ENCODE measurements at places on chromosomes 4 and X.

GRCh38 chr4:385934-386707, 48.5 kb downstream of the ZNF141 start:
- no peak for DNase-seq

GRCh38 chr4:78602334-78602733, 50.8 kb downstream of the ANXA3 start:
- DNase-seq, result no peak

DNA sequence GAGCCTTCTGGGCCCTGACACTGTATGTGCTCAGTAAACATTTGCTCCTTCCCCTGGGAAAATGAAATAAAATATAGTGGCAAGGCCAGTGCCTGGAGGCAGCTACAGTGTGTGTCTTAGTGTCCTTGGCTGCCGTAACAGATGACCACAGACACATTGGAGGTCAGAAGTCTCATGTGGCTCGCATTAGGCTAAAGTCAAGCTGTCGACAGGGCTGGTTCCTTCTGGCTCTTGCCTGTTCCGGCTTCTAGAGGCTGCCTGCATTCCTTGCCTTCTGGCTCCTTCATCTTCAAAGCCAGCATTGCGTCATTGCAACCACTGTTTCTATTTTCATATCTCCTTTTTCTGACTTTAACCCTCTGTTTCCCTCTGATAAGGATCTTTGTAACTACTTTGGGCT, 83.6 kb upstream of the STX18 start:
- no peak for DNase-seq

- no peak for DNase-seq
Observed at GRCh38 chrX:111874241-111874640, 1.7 kb upstream of the TRPC5OS start.

- no peak for DNase-seq
Observed at GRCh38 chrX:123468481-123468880, 264.4 kb downstream of the THOC2 start.

GRCh38 chrX:14026121-14026520, 3.6 kb downstream of the GEMIN8 start:
- DNase-seq, result no peak

GRCh38 chr4:26964512-26964911, 103.9 kb downstream of the STIM2 start:
- no peak for DNase-seq

DNA sequence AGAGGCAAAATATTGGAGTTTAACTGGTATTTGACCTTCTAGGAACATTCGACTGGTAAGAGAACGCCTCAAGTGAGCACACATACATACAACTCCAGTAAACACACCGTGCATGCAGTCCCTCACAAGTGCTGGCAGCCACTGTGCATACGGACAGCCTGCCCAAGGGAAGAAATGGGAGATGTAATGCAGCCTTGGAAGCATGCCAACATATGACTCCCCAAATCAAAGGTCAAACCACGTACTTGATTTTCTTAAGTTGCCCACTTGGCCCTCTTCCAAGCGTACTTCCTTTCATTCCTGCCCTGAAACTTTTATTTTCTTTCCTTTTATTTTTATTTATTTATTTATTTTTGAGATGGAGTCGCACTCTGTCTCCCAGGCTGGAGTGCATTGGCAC, 206.6 kb downstream of the SPRY1 start:
- DNase-seq, result no peak

DNA sequence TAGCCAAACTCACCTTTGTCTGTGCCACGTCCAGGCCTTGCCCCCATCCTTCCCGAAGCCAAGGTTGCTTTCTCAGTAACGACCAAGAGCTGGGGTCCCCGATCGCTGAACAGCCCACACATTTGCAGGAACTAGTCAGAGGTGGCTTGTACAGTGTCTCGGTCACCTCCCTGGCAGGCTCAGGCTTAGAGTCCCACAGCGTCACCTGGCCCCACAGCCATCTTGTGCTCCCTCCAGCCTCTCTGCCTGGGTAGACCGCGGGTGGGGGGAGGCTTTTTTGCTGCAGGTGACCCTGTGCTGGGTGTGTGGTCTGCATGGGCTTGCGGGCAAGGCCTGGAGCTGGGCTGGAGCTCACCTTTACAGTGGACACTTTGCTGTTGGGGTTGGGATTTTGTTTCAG, 60.2 kb downstream of the PSAPL1 start:
- DNase-seq, result no peak

DNA sequence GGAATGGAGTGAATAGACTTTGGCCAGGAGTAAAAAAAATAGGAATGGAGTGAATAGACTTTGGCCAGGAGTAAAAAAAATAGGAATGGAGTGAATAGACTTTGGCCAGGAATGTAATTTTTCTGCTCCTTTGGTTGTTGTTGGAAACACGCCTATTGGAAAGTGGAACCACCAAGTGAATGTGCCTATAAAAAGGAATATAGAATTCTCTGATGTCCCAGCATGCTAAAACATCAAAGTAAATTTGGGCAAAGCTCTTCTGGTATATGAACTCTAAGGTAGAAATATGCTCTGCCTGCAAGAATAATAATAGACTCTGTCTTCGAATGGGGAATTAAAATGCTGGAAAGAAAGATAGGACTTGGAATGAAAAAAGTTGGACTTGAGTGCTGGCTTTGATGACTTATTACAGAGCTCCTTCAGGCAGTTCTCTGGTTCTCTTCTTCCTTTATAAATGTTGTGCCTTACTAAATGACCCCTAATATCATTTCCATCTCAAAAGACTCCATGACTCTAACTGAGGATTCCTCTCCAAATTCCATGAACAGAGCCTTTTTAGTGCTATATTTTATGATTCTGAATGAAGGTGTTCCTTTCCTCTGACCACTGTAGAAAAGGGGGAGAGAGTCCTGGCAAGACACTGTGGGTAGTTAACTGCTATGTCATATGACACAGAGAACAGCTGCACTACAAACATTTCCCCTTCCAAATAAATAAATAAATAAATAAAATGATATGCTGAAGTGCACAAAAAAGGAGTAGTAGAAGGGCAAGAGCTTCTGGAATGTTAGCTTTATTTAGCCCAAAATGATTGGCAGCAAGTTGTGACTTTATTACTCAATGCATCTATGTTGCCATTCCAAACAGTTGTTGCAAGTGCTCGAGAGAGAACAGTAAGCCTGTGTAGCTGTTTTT, 13.5 kb upstream of the GBA3 start:
- no peak for DNase-seq

GRCh38 chr4:102586644-102587021, 85.5 kb downstream of the NFKB1 start:
- no peak for DNase-seq

DNA sequence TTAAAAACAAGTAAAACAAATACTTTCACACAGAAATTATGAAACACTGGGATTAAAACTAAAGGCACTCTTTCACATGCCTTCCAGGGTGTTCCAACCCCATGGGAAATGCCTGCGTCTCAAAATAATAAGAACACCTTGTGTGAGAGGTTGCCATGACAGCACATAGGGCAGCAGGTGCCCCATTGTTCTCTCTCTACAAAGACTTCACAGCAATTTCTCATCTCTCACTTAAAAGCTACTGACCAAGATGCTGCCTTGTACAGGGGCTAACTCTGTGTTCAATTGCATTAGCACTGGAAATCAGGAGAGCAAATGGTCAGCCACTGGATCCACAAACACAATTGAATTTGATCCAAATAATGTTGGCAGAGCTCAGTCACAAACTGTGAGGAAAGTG, 102.5 kb upstream of the GALNTL6 start:
- DNase-seq, result no peak

GRCh38 chr4:3487861-3488260, 24.8 kb downstream of the DOK7 start:
- no peak for DNase-seq

GRCh38 chr4:165355900-165356300, 22.9 kb upstream of the CPE start:
- no peak for DNase-seq

DNA sequence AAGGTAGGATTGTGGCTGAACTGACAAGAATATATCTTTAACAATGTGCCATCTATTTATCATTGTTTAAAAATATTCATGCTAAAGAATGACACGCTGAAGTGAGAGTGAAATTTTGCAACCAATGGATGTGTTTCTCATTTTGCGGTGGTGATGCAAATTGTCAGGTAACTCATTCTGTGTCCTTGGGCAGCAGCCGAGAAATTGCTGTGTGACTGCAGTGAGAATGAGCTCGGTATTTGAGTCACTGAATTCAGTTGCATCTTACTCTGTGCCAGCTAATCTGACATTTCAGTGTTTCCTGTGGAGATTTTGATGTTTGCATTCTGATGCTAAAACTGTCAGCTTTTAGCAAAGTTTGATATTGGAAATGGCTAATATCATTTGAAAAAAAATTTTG, 28.1 kb downstream of the MCUB start:
- DNase-seq, result no peak

GRCh38 chr4:138305050-138305449, 62.9 kb upstream of the SLC7A11 start:
- no peak for DNase-seq

- DNase-seq, result no peak
Observed at GRCh38 chr4:35503435-35503834, 740.9 kb downstream of the ARAP2 start.

DNA sequence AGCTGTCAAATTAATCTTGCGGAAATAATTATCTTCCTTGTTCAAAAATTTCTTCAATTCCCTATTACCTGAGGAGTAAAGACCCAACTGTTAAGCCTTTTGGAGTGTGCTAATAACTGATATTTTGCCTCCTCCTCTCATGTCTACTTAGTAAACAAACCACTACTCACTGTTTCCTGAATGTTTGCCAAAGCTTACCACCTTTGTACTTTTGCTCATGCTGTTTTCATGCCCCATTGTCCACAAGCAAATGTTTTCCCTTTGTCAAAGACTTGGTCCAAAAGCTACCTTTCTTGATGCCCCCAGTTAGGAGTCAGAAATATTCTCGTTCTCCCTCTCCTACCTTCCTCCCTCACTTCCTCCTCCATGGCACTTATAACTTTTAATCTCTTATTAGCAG, 226.1 kb downstream of the ENOX2 start:
- no peak for DNase-seq

DNA sequence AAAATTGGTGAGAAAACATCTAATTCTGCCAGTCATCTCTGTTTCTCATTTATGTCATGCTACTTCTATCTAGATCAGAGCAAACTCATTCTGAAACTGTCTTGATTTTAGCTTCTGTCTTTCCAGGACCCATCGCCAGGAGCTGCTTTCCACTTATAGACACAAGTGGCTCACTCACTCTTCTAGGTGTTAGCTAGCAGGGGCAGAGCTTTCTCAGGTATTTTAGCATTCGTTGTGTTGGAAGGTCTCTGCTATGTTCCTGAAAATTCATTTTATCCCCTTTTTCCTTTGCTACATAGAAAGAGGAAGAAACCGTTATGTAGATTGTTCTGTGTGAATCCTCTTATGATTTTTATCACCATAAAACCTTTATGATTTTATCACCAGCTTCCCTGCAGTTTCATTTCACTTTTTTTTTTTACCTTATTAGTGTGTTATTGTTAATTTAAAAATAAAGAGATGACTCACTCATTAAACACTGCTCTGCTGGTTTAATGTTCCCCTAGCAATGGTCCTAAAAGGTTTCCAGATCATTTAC, 246.6 kb upstream of the AADAT start:
- no peak for DNase-seq

DNA sequence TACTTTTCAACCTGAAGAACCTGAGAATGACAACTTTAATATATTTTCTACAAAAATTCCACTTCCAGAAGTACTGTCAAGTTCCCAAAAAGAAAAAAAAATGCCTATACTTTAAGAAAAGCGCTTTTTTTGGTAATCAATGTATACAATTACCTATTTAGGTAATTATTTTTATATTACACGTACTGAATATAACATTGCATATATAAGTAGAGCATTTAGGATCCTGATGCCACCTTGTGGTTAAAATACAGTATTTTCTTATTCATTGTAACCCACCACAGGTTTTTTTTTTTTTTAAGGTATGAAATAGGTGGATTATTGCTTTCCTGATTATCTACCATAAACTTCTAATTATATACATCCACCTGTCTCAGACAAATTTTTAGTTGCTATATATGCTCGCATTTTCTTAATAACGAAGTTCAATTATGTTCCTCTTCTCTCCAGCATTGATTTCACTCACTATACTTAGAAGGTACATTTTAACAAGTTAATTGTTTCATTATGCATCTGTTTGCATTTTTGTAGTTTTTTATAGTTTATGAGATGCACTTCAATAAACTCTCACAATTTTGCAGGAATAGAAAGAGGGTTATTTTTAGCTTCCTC, 5.2 kb downstream of the MAP9 start:
- DNase-seq, result no peak

GRCh38 chr4:156971676-156972378, at the start of gene PDGFC:
PDGFC (minus strand) TSS chr4:156971799; CDS start chr4:156970903, 896 bp downstream.
- no peak for DNase-seq

- DNase-seq, result no peak
Observed at GRCh38 chr4:130486841-130487240, 1390.9 kb downstream of the C4orf33 start.

DNA sequence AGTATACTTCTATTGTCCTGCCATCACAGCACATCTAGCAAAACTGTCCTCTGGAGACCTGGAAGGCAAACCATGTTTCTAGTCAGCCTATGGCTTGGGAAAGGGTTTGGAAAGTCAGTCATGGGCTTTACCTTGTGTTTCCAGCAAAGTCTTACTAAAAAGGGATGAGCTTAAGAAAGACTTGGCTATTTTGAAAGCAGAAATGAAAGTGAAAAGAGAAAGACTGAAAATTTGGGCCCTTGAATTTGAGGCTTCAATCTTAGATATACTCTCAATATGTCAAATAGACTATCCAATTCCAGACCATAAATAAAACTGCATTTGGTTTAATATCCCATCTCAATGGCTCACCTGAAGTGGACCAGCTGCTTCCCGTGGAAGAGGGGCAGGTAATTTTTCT, 127.9 kb downstream of the ZNF330 start:
- DNase-seq, result no peak

- DNase-seq, result no peak
Observed at GRCh38 chr4:150119492-150119891, 41.2 kb downstream of the DCLK2 start.

DNA sequence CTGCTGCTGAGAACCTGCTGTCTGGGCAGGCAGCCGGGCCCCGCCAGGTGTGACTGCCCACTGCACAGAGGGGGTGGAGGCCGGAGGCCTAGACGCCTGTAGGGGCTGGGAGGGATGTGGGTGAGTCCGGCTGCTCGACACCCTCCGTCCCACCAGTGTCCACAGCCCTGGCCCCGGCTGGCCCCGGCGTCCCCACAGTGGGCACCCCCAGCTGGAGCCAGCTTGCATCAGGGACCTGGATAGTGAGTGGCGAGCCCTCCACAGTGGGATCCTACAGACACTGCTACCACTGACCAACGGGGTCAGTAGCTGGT, 34.7 kb upstream of the SPON2 start:
- no peak for DNase-seq

GRCh38 chrX:111216293-111216801, 53.9 kb downstream of the CAPN6 start:
- DNase-seq, result no peak

GRCh38 chrX:18884916-18885315, 99.0 kb downstream of the PHKA2 start:
- DNase-seq, result no peak

GRCh38 chrX:73581002-73581628, 18.1 kb downstream of the CHIC1 start:
- DNase-seq, result no peak

DNA sequence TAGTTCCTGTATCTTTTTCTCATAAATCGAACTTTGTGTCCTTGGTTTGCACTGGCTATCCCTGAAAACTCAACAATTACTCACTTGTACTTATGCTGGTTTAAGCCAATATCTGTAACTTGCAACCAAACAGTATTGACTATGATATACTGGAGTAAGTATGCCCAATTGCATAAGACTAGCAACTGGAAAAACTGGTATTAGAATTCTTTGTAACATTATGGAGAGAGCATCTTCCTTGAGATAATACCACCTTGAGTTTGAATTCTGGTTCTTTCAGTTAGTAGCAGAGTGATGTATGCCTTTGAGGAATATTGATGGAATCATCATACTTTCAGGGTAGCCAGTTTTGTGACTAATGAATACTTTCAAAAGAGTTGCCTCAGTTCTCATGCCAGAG, 28.1 kb downstream of the BMP3 start:
- no peak for DNase-seq
